ENCODE measurements at places on chromosomes 3 and 15.

DNA sequence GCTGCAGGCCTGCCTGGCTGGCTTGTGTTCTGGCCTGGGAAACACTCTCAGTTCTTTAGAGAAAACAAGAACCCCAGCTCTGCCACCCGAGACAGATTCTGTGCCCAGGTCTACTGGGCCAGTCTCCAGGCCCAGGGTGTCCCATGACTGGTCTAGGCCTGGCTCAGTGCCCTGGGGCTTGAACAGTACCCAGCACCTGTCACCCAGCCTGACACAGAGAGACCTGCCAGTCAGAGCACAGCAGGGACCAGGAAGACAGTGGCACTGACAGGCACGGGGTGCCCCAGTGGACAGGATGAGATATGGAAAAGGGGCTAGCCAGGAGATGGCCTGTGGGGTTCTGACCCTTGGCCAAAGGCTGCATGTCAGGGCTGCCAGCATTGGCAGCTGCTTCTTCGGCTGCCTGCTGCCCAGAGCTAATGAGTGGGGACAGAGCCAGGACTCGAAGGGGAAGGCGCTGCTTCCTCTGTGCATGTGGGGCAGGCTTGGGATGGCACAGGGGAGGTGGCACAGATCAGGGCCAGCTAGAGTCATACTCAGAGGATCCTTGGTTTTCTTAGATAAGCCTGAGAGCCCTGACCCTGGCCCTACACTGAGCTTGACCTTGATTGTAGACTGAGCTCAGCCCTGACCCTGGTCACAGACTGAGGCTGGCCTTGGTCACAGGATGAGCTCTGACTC is 15.1 kb downstream of the CCDC33 start:
- peak; percentile 90 for DNase-seq

- DNase-seq: no peak
Measured at GRCh38 chr3:23991306-23991682, 46.2 kb downstream of the NR1D2 start.

DNA sequence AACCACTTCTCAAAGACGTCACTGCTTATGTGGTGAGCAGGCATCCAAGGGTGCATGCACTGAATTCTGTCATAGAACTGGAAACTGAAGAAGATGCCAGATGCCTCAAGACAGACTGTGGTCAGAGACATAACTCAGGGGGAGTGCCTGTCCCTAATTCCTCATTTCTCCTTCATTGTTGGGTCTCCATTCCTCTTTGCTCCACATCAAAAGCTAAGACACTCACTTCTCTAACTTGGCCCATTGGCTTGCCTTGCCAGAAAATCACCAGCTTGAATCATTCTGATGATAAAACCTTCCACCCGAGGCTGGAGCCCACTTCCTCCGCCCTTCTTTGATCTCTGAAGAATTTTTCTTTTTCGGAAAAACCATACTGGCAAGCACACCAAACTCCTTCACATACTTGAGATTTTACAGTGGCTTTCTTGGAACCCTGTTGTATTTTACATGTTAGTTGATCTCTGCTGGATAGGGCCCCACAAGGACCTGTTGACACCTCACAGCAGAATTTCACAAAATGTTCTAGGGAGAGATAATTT is 69.9 kb downstream of the COL8A1 start:
- DNase-seq: no peak

GRCh38 chr15:45454814-45455213 is 67.7 kb downstream of the SLC30A4 start:
- DNase-seq: peak; percentile 72

GRCh38 chr15:99999282-100000070 is 266.2 kb upstream of the LYSMD4 start:
- no peak for DNase-seq

GRCh38 chr15:77162872-77163633 is 92.1 kb upstream of the TSPAN3 start:
- DNase-seq: no peak

DNA sequence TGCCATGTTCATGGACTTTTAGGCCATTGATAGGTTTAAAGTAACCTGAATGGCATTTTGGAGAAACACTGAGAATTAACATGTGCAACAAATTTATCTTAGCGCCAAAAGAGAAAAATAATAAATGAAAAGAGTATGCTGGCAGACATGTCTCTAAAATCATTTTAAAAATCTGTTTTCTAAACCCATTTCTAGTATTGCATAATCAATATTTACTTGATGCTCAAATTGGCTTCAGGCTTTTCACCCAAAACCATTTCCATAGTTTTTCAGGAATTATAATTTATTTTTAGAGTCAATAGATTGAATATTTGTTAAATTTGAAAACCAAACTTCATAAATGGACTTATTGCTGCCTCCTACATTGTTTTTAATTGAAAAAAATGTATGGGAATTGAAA is 423.0 kb downstream of the PLOD2 start:
- DNase-seq: no peak
